ENCODE measurements at places on chromosomes 12 and 14. TPM values are rescaled to one million over a fixed set of nuclear protein-coding genes. Genes with fewer than 3 reads are reported as not detected.
A peak's percentile ranks its signal among the peaks of the same experiment; 100 is the strongest.

The GYS2 gene
- total RNA-seq, result 47.6 TPM

The TAS2R30 gene
- total RNA-seq, result 4.0 TPM

The PPFIA2 gene
- 0.12 TPM for total RNA-seq

The PRPH gene
- not detected for total RNA-seq

The GPR65 gene
- total RNA-seq, result 1.4 TPM

The STX2 gene
- 6.7 TPM for total RNA-seq

The AMIGO2 gene
- total RNA-seq, result 0.88 TPM

DNA sequence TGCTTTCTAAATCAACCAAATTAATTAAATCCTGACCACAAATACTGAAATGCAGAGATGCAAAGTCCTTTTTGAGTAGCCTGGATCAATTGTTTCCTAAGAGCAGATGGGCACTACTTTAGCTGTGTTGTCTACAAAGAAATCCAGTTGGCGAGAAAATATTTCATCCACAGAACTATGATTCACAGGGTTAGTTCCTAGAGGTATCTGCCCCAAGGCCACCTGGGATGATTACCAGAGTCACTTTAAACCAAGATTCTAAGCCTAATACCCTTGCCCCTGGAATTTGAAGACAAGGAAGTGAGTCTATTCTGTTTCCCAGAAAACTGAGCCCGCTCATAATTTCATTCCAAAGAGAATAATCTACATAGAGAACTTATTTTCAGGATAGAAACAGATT is 198.4 kb downstream of the PPM1H start:
- DNase-seq, result no peak

- no peak for DNase-seq
These were observed 27.0 kb upstream of the EID3 start for GRCh38 chr12:104276273-104277131.

- no peak for DNase-seq
These were observed 773.7 kb downstream of the BCL11B start for GRCh38 chr14:98498019-98498885.

- DNase-seq, result no peak
These were observed 3.0 kb upstream of the ZC3H14 start for GRCh38 chr14:88559852-88560251.

- peak; percentile 38 for DNase-seq
These were observed 51.6 kb downstream of the GPATCH2L start for GRCh38 chr14:76203086-76204001.

DNA sequence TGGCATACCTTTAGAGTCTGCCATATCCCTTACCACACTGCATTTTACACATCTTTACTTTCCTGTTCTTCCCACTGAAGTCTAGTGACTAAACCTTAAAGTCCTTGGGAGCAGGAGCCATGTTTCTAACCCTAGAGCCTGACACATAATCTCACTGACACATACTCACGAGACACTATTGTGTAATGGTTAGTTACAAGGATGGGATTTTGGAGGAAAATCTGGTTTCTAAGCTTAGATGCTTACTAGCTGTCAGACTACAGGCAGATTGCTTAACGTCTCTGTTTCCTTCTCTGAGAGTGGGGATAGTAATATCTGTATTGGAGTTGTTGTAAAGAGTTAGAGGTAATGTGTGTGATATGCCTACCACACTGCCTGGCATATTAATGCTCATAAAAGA is 6.2 kb upstream of the DYRK4 start:
- DNase-seq, result no peak

DNA sequence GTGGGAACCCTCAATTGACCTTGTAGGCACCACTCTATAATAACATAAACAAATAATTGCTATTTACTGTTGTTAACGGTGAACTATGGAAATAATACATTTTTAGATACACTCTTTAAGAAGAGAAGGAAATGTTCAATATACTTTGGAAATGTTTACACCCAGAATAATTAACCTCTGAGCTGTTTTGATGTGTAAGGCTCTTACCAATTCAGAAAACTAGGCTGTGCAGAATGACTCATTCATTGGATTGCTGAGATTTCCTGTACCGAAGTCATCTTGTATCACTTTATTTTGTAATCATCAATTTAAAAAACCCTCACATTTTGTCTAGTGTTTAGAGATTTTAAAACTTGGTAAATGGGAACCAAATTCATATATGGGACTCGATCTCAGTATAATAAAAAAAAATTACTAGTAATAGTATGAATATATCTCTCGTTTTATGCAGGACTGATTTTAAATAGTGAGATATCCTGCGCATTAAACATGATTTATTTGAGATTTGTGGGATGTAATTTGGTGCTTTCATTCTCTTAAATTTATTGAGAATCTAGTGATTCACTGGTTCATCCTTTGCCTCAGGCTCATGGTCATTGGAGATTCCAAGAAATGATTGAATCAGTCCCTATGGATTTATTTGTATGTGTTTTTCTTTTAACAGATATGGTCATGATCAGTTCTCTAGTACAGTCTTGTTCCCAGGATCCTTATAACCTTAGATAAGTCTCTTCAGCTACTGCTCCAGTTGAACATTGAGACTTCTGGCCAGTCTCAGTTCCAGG is 3.9 kb downstream of the SAMD4A start:
- DNase-seq, result no peak

GRCh38 chr12:101685092-101685491 is 12.3 kb upstream of the CHPT1 start:
- DNase-seq, result no peak

GRCh38 chr14:54193871-54194270 is 202.9 kb upstream of the CDKN3 start:
- no peak for DNase-seq

- no peak for DNase-seq
These were observed 8.3 kb upstream of the MTA1 start for GRCh38 chr14:105411017-105411941.

- DNase-seq, result no peak
These were observed 9.6 kb downstream of the GNS start for GRCh38 chr12:64749461-64750200.

DNA sequence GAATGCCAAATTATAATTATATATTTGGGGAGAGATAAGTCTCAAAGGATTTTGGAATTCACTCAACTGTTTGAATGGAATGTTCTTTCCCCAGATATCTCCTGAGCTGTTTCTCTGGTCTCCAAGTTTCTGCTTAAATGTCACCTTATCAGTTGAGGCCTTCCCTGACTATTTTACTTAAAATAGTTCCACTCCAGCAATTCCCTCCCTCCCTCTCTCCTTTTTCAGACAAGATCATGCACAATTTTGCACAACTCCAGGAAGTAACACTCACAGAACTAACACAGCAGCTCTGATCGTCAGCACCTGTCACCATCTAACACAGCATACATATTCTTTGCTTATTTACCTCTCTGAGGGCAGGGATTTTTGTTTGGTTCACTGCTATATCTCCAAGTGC is 12.5 kb downstream of the BTG1 start:
- DNase-seq, result no peak
